Germinal center (tissue), 1 donor: ENCODE measurements at places on chromosomes 4 and X.
A peak's percentile ranks its signal among the peaks of the same experiment; 100 is the strongest.

GRCh38 chr4:4848540-4848939 lies 10.9 kb upstream of the MSX1 start:
- DNase-seq: no peak

DNA sequence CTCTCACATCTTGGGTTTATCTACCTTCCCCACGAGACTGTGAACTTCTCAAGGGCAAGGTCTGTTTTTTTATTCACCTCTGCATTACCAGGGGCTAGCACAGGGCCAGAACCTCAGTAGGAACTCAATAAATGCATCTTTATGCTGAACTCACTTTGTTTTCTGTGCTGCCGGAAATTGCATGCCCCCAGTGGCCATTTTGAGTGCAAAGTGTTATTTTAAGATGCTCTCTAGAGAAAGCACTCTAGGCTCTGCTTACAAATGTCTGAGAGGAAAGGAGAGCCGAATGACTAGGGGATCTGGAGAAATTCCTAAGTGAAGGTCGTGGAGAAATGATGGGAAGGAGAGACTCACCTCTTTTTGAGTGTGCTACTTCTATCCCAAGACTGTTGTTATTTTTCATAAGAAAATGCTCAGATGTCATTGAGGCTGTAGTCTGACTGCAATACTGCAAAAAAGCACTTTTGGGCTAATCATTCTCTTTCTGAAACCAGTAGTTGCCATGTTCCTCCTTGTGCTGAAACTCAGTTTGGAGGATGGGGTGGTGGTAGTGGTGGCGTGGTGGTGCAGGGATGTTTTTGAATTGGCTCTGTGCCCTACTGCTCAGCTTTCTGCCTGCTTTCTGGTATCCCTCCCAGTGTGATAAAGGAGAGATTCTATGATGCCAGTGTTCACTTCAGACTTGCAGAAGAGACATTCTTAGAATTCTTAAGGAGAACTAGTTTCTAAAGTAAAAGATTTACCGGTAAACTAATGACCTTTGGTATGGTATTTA lies 41.3 kb downstream of the DOCK11 start:
- DNase-seq: peak; percentile 13

DNA sequence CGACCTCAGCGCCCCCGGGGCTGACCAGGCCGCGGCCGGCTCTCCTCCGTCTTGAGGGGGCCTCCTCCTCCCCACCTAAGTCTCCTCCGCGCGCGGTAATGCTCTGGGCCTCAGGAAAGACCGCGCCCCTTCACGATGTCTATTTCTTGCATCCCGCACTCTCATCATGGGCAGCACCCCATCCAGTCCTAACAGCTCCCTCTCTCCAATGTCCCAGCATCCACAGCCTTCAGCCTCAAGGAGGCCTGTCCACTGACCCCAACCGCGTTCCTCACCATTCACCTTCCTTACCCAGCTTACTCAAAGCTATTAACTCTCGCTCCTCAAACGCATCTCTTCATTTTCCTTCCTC lies 77.5 kb downstream of the MAGED4 start:
- DNase-seq: no peak

DNA sequence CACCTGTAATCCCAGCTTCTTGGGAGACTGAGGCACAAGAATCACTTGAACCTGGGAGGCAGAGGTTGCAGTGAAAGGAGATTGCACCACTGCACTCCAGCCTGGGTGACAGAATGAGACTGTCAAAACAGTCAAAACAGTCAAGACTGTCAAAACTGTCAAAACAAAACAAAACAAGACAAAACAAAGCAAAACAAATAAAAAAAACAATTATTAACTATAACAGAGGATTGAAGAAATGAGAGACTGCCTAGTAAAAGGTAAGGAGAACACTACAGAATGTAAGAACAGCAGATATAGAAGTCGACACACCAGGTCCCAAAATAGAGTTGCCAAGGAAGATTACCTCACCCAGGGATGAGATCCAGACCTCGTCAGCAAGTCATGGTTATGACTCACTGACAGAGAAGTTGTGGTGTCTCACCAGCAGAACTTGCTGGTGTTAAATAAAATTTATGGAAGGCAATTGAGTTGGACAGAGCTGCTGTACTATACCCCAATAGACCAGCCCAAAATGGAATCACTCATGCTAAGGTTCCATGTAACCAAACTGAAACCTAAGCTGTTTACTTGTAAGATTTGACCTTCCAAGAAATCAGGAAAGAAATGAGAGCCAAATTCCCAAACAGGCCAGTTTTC lies 32.1 kb upstream of the GK start:
- DNase-seq: no peak

- no peak for DNase-seq
Measured at GRCh38 chrX:77347572-77347971, 99.6 kb upstream of the FGF16 start.

- DNase-seq: peak; percentile 79
Measured at GRCh38 chr4:54233697-54234496, 4.8 kb downstream of the PDGFRA start.

GRCh38 chr4:98448908-98449307 lies 187.7 kb downstream of the RAP1GDS1 start:
- no peak for DNase-seq

- no peak for DNase-seq
Measured at GRCh38 chr4:76540486-76540885, 105.5 kb downstream of the SHROOM3 start.

DNA sequence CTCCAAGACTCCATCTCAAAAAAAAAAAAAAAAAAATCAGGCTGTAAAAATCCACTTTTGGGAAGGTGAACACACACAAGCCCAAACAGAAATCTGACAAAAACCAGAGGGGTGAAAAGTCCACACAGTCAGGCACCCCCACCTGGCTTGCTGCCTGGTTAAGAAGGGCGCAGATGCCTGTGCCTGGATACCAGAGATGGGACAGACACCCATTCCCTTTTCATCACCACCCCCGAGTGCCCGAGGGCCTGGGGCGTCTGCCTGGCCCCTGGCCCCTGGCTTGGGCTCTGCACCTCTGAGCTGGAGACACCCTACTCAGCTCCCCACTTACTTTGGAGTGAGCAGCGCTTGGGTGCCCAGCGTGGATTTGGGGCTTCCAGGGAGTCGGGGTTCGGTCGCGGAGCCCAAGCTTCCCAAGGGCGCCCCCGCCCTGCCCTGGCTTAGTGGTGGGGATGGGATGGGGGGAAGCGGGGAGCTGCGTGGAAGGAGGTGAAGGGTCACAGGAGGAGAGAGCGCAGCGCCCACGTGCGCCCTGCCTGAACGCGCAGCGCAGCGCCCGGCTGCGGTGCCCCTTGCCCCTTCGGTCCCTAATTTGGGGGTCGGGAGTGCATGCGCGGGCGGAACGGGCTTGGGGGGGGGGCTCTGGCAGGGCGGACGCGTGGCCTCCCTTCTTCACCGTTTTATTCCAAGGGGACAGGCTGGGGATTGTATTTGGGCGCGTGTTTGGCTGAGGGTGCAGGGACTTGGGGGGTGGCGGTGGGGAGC lies 11.3 kb downstream of the SHOX start:
- no peak for DNase-seq

- DNase-seq: no peak
Measured at GRCh38 chr4:37909332-37910090, 18.6 kb downstream of the TBC1D1 start.

DNA sequence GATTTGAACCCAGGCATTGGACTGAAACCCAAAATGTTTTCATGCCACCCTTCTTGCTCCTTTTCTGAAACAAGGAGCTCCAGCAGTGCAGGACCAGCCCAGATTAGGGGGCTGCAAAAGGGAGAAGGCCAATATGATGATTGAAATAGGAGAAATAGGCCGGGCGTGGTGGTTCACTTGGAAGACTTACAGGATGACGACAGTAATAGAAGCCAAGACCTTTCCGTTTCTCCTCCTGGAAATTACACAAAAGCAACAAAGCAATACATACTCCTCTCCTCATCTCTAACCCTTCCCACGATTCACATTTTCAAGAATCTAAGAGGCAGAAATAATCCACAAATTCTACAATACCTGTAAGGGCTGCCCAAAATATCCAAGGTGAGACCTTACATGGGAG lies 90.8 kb downstream of the ANAPC4 start:
- no peak for DNase-seq

DNA sequence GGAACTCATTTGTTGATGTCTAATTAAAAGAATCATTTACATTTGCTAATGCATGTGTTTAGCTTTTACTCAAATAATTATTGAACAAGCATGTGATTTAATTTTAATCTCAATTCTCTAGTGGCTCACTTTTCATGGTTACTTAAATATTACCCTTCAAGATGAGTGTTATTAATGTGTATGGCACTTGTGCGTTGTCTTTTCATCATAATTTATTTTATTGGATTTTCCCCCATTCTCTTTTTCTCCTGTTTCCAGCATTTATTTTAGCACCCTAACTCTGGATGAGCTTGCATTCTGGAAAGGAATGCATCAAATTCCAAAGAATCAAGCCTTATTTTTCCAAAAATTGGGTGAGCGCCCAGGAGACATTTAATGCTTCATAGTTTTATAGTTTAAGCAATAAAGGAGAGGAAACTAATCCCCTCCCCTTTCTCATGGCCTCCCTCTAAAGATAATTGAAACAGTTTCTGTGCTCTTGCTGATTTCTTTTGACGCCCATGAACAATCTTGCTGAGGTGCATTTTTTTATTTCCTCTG lies 191.1 kb upstream of the FAT4 start:
- no peak for DNase-seq

GRCh38 chrX:40166582-40166981 lies 68.8 kb upstream of the BCOR start:
- DNase-seq: no peak

GRCh38 chr4:20256381-20256881 lies 4.7 kb downstream of the SLIT2 start:
- DNase-seq: no peak

DNA sequence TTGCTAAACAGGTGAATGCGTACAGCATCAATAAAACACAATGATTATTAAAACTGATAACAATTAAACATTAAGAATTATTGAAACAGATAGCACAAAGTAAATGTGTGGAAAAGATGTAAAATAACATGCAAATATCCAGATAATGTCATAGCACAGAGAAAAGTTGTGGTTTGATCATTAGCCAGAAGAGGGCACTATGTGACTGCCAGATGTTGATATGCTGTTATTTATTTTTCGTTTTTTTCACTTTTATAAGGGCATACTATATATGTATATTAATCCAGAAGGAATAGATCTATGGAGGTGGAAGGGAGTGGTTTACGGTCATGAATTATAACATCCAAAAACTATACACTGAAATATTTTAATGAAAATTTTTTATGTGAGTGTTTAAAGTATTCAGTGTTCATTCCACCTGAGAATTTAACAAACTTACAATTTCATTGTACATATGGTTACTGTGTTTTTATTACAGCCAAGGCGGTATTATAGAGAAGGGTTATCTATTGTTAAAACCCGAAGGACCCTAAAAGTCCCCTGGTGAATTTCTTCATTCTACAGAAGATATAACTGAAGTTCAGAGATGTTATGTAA lies 211.9 kb upstream of the UGT8 start:
- peak; percentile 24 for DNase-seq

GRCh38 chr4:165927366-165927765 lies 54.3 kb downstream of the TLL1 start:
- no peak for DNase-seq

DNA sequence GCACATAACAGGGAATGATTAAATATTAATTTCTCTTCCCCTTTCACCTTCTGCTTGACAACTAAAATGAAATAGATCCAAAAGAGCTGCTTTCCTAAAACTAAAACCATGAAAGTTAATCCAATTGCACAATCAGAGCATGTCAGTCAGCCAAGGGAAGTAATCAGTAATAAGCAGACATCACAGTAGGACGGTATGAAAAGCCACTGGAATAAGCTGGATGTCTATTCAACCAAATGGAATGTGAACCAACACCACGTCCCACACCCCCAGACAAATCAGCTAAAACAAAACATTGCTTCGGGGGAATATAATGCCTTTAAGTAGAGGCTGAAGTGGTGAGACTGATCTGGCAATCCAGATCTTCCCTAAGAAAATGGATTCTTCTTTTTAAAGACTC lies 859.4 kb upstream of the FTHL17 start:
- no peak for DNase-seq

GRCh38 chrX:23887918-23888317 lies 19.8 kb downstream of the APOO start:
- no peak for DNase-seq

DNA sequence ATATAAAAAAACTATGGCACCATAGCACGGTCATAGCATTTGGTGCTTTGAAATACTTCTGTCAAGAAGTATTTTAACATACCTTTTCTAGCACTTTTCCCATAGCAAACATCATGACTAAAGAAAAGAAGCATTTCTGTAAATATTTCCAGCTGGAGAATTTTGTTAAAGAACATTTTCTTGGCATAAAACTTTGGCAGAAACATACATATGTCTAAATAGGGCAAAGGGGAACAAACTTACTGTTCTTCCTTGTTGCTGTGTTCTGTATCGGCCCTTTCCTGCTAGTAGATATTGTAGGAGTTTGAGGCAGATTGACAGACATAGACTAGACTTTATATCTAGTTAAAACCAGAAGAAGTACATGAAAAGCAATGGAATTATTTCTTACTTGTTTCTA lies 2368.5 kb downstream of the PCDH7 start:
- DNase-seq: no peak

DNA sequence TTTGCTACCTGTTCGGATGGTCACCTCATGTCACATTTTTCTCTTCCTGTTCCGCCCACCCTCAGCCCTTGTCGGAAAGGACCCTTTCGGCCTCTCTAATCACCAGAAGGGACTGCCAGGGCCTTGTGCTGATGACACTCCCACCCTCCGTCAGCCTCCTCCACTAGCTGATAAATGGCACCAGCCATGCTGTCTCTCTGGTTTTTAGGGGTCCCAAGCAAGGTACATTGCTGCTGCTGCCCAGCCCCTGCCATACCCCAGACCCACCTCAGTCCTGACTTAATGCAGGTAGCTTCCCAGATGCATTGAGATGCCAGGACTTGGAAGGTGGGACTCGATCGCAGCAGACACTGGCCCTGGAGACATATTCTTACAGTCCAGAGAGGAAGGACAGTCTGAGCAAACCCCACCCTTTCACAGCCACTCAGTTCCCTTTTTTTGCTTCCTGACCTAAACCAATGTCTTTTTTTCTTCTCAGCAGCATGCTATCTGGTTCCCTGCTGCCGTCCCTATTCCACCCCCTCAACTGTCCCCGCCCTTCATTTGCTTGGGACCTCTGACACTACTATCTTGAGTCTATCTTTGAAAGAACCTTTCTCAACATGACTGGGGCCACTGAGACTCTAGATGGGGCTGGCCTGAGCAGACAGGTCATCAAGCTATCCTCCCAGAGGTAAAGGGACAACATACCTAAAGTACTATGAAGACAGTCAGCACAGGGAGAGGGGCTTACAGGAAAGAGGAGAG lies at the start of gene BTK:
BTK (minus strand) TSS at position 397 of the 747 bp plus-strand sequence. CDS start 10,907 bp downstream, outside the sequence.
- peak; percentile 69 for DNase-seq

DNA sequence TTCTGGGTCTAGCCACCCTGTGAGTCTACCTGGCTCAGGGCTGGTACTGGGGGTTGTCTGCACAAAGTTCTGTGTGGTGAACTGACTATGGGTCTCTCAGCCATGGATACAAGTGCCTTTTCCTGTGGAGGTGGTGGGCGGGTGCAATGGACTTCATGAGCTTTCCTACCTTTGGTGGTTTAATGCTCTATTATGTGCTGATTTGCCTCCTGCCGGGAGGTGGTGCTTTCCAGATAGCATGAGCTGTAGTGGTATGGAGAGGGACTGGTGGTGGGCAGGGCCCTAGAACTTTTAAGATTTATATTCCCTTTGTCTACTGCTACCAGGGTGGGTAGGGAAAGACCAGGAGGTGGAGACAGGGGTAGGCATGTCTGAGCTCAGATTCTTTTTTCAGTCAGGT lies 48.0 kb downstream of the PBDC1 start:
- DNase-seq: no peak

GRCh38 chr4:3442460-3442958 lies 741 bp downstream of the HGFAC start:
- DNase-seq: no peak
